ENCODE measurements at places on chromosomes 12 and 14.
A peak's percentile ranks its signal among the peaks of the same experiment; 100 is the strongest.

- H3K4me3 ChIP-seq: no peak overlapping the region
- no peak for DNase-seq
- H3K36me3 ChIP-seq: no peaks in the 10 kb centered on the region
- no peaks in the 10 kb centered on the region for H3K27me3 ChIP-seq
These were observed 11.5 kb downstream of the TEAD4 start for GRCh38 chr12:2970744-2971143.

GRCh38 chr12:113983777-113984448 lies 17.8 kb upstream of the RBM19 start:
- peaks cover 62% of the 10 kb centered on the region for H3K27me3 ChIP-seq
- H3K27ac ChIP-seq: no peak overlapping the region
- no peaks in the 10 kb centered on the region for H3K4me1 ChIP-seq
- no peak overlapping the region for H3K4me3 ChIP-seq
- H3K36me3 ChIP-seq: no peaks in the 10 kb centered on the region

DNA sequence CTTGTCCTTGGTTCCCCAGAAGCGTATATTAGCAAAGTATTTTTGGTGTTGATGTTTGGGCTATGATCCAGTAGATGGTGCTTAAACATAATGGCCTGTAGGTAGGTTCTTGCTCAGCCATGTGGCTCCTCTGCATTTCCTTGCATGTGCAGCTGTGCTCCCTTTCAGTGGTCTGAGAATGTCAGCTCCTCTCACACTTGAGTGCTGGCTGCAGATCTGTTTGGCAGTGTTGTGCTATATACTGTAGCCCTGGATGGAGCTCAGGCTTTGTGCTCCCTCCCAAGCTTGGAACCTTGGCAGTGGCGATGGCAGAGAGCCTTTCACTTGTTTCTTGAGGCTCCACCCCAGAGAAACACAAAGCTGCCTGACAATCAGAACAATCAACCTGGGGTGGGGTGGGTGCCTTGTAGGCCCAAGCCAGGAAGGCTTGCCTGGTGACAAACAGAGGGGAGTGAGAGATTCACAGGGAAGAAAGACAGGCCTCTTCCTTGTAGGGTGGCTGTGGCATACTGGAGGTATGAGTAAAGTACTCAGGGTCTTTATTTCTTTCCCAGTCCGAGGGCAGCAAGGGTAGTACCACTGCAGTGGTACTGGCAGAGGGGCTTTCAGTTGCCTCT lies 255.3 kb downstream of the RAD51B start:
- H3K4me3 ChIP-seq: no peak overlapping the region
- H3K27ac ChIP-seq: no peak overlapping the region
- no peaks in the 10 kb centered on the region for H3K36me3 ChIP-seq
- peaks cover 16% of the 10 kb centered on the region for H3K4me1 ChIP-seq
- no peak for DNase-seq
- H3K27me3 ChIP-seq: no peaks in the 10 kb centered on the region

GRCh38 chr12:14710632-14711320 lies 14.4 kb upstream of the GUCY2C start:
- no peak for DNase-seq
- no peaks in the 10 kb centered on the region for H3K4me1 ChIP-seq
- H3K4me3 ChIP-seq: no peak overlapping the region
- no peaks in the 10 kb centered on the region for H3K27me3 ChIP-seq
- no peak overlapping the region for H3K27ac ChIP-seq

DNA sequence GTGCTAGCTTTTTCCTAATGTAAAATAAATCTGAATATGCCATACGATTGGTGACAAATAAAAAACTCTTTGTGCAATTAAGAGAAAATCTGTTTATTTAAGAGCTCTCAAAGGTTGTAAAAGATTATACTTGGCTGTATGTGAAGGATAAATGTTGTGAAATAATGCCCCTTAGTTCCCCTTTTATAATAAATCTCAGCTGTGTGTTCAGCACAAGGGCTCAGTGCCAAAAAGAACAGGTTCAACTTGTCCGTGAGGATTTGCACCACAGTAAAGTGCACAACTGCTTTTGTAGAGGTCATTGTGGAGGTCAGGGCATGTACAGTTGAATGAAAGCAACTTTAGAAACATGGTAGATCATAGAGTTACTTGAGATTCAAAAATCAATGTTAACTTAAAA lies 118.6 kb downstream of the TRMT5 start:
- no peak overlapping the region for H3K27ac ChIP-seq
- DNase-seq: peak; percentile 92
- H3K4me1 ChIP-seq: peaks cover 20% of the 10 kb centered on the region
- H3K36me3 ChIP-seq: no peaks in the 10 kb centered on the region
- H3K4me3 ChIP-seq: no peak overlapping the region

DNA sequence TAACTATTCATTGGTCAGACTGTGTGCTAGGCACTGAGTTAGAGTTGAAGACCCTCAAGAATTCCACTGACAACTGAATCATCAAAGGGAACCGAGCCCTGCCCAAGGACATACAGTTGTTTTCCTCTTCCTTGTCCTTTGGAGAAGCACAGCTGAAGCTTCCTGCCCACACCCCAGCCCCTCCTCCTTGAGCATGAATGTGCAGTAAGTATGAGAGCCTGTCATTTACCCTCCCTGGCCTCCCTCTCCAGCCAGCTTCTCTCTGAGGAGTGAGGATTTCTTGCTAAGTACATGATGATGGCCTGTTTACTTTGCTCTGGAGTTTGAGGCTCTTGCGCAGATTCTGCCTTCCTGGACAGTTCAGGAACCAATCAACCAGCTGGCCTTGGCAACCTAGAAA lies 235.2 kb downstream of the CACNA1C start:
- no peak for DNase-seq
- H3K27ac ChIP-seq: no peak overlapping the region
- H3K27me3 ChIP-seq: peaks cover 72% of the 10 kb centered on the region
- H3K4me3 ChIP-seq: no peak overlapping the region
- no peaks in the 10 kb centered on the region for H3K36me3 ChIP-seq

- H3K27me3 ChIP-seq: no peaks in the 10 kb centered on the region
- peak overlapping the region; percentile 65 for H3K27ac ChIP-seq
- peaks cover 8% of the 10 kb centered on the region for H3K4me1 ChIP-seq
- H3K4me3 ChIP-seq: peak overlapping the region; percentile 87
- peak; percentile 77 for DNase-seq
- H3K36me3 ChIP-seq: peaks cover 15% of the 10 kb centered on the region
These were observed 570 bp upstream of the MRPS35 start for GRCh38 chr12:27709932-27710591.

DNA sequence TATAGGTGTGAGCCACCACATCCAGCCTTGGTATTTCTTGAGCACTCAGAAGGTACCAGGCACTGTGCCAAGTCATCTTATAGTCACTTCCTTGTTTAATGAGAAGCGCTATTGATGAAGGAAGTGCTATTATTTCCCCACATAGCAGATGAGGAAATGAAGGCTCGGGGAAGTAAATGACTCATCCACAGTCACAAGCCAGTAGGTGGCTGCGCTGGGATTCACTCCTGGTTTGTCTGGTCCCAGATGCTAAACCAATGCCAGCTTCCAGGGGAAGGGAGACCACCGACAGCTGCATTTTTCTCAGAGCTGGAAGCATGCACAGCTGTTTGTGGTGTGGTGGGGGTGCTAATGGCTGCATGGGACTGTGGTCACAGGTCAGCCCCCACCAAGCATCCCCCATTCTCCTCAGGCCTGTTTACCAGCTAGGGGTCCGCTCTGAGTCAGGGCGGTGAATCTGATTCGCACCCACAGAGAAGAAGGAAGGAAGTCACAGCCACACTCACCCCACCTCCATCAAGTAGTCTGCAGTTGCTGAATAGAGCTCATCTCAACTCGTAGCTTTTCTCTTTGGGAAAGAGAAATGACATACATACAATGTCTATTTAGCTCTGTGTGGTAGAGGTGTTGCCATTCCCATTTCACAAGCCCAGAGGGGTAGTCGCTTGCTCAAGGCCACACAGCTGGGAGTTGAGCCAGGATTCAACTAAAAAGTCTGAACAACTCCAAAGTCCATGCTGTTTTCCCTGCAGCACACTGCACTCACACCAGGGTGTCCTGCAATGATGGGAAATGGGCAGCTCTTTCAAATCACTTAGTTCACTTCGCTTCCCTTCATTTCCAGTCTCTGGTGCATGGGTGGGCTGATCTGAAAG lies 6.3 kb upstream of the LTBP2 start:
- peaks cover 76% of the 10 kb centered on the region for H3K4me1 ChIP-seq
- peak; percentile 93 for DNase-seq
- H3K27me3 ChIP-seq: no peaks in the 10 kb centered on the region
- no peak overlapping the region for H3K4me3 ChIP-seq
- H3K27ac ChIP-seq: peak overlapping the region; percentile 79
- H3K36me3 ChIP-seq: no peaks in the 10 kb centered on the region

Data from PC-3 (cell line).